Cortex of kidney (tissue), 1 donor: ENCODE measurements at places on chromosomes 13 and 19.

GRCh38 chr19:29544656-29545360 is 19.0 kb downstream of the VSTM2B start:
- DNase-seq, result no peak

- DNase-seq, result no peak
Measured at GRCh38 chr13:28983641-28984040, 163.5 kb downstream of the MTUS2 start.

DNA sequence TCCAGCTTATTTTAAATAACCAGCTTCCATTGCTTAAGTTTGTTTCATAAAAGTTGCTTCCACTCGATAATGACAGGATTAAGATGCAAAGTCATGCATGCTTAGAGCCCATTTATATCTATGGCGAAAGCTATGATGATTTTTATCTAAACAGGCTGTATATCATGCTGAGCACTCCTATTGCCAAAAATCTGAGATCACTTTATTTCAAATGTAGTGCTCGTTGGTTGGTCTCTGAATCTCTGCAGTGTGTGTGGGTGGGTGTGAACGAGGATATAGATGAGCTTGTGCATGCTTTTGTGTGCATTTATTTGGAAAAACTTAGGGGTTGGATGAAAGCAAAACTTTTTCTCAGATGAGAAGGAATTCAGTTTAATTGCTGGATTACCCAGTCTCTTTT is 27.0 kb upstream of the ARGLU1 start:
- no peak for DNase-seq

DNA sequence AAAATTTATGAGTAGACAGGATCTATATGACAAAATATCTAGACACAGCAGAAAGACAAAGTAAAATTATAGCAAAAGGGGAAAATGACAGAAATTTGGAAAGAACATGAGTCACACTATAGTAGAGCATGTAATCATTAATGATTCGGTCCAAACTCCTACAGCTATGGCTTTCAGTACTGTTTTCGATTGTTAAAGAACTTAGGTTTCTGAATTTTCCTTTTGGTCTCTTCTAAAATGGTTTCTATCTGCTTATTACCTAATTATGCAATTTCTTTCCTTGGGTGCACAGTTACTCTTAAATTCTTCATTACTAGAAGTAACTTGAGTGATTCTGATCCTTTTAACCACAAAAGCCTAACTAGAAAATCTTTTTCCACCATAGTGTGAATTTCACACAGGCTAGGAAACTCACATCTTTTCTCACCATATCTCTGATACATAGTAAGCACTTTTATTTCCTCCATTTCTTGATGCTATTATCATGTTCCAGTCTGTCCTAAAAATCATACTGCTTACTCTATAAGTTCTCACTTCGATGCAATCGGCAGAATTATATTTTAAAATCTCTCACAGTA is 1101.4 kb downstream of the PCDH9 start:
- DNase-seq, result no peak

- DNase-seq, result no peak
Measured at GRCh38 chr13:100611678-100612492, 23.3 kb upstream of the GGACT start.

- no peak for DNase-seq
Measured at GRCh38 chr13:24511019-24511815, 1.4 kb downstream of the PARP4 start.

DNA sequence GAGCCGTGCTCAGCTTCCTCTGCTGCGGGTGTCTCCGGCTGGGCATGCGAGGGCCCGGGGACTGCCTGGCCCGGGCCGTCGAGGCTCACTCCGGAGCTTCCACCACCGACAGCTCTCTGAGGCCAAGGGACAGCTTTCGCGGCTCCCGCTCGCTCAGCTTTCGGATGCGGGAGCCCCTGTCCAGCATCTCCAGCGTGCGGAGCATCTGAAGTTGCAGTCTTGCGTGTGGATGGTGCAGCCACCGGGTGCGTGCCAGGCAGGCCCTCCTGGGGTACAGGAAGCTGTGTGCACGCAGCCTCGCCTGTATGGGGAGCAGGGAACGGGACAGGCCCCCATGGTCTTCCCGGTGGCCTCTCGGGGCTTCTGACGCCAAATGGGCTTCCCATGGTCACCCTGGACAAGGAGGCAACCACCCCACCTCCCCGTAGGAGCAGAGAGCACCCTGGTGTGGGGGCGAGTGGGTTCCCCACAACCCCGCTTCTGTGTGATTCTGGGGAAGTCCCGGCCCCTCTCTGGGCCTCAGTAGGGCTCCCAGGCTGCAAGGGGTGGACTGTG is 1.2 kb downstream of the S1PR4 start:
- no peak for DNase-seq

- DNase-seq, result no peak
Measured at GRCh38 chr13:97761796-97762540, 191.5 kb upstream of the IPO5 start.

GRCh38 chr13:21557995-21558394 is 46.0 kb downstream of the MICU2 start:
- no peak for DNase-seq

- DNase-seq, result no peak
Measured at GRCh38 chr13:26601669-26602068, 44.2 kb downstream of the WASF3 start.

DNA sequence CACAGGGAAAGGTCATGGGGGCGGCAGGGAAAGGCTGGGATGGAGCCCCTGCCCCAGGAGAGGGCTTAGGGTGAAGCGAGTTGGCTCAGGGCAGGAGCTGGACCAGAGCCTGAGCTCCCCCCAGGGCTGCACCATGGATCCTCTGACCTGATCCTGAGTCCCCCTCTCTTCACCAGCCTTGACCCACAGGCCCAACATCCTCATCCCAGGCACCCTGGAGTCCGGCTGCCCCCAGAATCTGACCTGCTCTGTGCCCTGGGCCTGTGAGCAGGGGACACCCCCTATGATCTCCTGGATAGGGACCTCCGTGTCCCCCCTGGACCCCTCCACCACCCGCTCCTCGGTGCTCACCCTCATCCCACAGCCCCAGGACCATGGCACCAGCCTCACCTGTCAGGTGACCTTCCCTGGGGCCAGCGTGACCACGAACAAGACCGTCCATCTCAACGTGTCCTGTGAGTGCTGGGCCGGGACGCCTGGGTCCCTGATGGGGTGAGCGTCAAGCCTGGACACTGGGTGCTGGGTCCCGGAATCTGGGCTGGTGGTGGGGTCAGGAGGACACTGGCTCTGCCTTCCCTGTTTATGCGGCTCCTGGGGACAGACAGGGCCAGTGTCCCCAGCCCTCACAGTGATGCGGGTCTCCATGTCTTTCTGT is 842 bp downstream of the SIGLEC9 start:
- DNase-seq, result no peak

- DNase-seq, result no peak
Measured at GRCh38 chr13:77779552-77780272, 82.2 kb downstream of the SLAIN1 start.

DNA sequence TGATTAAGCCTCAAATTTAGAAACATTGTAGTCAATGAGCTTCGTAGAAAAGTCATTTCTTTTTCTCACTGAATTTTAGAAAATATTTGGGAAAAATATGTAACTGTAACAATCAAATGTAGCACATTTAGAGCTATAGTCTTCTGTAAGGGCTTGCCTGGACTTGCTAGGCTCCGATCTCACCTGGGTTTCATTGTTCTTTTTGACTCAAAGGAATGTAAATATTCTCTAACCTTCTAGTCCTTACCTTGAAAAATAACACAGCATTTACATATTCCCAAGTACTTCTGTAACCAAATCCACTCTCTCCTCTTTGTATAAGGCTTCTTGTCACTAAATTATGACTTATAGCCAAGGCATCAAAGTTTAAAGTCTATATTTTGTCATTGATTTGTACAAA is 2.9 kb upstream of the UFM1 start:
- no peak for DNase-seq

- no peak for DNase-seq
Measured at GRCh38 chr19:42126574-42126973, 5.7 kb downstream of the POU2F2 start.

GRCh38 chr19:940591-941291 is 14.9 kb downstream of the ARID3A start:
- DNase-seq, result no peak

- no peak for DNase-seq
Measured at GRCh38 chr19:45075301-45076028, 813 bp downstream of the ZNF296 start.

DNA sequence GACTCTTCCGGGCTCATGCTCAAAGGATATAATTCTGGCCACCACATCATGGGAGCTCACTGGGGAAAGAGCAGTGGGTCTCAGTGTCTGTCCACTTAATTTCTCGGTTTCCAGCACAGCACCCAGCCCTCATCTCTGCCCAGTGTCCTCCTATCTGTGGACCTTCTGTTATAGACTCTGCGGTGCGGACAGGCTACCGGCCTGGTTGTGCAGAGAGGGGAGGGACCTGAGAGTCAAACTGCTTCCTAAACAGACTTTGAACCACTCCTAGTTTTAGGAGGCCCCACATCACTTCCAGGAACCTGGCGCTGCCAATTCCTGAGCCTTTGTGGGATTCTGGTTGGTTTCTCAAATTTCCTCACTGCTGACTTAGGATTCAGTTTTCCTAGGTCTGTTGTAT is 59.8 kb upstream of the MED4 start:
- no peak for DNase-seq
